ENCODE measurements at places on chromosomes 7 and 10.

DNA sequence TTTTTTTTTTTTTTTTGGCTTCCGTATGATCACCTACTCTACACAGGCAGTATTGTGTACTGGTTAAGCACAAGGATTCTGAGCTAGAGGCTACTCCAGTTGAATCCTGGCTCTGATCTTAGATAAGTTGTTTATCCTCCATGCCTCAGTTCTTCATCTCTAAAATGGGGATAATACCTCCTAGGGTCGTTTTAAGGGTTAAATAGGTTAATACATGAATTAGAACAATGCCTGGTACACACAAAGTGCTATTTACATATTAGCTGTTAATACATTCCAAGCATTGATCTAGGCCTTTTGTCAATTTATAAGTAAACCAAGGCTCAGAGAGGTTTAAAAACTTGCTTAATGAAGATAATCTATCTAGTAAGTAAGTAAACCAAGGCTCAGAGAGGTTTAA is 59.0 kb downstream of the ST7 start:
- DNase-seq: no peak

GRCh38 chr10:18005781-18006456 is 54.2 kb downstream of the SLC39A12 start:
- no peak for DNase-seq

DNA sequence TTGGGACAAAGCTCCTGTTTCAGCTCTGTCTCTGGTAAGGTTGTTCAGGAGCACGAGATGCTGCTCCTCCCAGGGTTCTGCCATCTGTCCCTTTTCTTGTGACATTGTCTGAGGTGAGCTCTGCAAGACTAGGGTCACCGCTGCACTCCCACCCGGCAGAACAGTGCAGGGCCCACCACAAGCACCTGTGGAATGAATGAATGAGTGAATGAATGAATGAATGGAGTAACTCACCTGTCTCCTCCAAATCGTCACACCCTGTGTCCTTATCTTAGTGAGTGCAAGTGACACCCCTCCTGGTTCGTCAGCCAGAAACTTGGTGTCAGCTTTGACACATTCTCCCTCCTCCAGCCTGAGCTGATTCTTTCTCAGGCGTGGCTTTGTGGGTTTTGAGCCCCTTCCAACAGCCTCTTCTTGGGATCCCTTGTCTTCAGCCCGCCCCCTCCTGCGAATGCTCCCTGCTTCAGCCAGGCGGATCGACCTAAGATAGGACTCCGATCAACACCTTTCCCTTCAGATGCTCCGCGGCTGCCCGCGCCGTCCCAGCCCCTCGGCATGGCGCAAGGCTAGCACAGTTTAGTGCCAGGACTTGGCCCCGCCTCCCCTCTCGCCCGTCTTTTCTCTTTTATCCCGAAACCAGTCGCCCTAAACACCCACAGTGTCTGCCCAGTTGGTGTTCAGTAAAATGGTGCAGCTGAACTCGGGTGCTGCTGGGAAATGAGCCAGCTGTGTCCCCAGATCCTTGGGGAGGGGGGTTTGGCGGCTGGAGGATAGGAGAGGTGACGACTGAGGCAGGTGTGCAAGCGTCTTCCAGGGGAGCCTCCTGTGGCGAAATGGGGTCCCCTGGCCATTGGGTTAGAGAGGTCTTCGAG is 89.3 kb downstream of the BEND7 start:
- DNase-seq: no peak

DNA sequence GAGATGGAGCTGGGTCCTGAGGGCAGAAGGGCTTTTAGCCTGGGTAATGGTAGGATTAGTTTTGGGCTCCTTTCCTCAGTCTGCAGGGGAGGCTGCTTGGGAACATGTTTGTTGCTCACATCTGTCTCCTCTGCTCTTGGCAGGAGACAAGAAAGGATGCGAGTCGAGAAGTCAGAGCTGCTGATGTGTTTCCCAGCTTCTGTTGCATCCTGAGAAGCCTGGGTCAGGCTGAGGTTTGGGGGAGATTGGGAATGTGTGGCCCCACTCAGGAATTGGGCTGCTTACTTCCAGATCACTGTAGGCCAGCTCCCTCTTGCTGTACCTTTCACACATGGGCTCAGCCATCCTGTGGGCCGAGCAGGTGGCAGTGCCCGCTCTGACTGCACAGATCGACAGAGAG is 79.2 kb downstream of the CCNY start:
- DNase-seq: no peak

DNA sequence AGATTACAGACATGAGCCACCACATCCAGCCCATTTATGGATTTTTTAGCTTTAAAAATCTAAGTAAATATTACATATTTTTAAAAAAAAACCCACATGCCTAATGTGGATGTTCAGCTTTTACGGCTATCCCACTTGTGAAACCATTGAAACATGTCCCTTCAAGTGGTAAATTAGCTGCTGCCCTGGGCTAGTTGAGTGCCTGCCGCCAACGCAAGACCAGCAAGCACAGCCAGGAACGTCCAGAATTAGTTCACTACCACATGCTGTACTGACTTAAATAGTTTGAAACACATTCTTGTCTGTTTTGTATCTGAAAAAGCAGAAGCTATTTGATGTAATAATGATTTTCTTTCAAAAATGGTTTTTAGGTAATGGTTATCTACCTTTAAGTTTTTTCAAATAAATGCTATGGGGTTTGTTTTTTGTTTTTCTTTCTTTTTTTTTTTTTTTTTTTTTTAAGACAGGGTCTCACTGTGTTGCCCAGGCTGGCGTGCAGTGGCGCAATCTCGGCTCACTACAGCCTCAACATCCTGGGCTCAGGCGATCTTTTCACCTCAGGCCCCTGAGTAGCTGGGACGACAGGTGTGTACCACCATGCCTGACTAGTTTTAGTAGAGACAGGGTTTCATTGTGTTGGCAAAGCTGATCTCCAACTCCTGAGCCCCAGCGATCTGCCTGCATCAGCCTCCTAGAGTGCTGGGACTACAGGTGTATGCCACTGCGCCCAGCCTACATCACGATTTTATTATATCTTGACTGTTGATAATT is 57.0 kb downstream of the KLRG2 start:
- no peak for DNase-seq

GRCh38 chr7:16067711-16068110 is 353.6 kb downstream of the CRPPA start:
- DNase-seq: no peak

- no peak for DNase-seq
These were observed 835.0 kb downstream of the GATA3 start for GRCh38 chr10:8889538-8889937.

- DNase-seq: peak; percentile 22
These were observed 19.9 kb downstream of the CCDC3 start for GRCh38 chr10:12981570-12981969.

GRCh38 chr7:110983822-110984456 is 107.0 kb upstream of the LRRN3 start:
- no peak for DNase-seq

DNA sequence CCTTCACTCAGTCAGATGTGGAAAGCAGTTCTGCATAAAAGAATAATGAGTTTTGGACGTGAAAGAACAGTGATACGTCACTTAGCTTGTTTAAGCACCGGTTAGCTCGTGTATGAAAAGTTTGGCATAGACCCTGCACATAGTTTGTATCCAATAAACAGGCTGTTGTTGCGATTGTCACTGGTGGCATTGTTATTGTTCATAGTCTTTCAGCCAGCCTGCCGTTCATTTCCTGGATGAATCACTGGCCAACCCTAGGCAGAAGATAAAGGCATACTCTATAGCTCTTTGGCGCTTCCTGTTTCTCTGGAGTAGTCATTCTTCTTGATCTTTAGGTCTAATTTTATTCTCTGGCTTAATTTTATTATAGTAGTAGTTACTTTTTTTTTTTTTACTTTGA is 57.8 kb upstream of the ANKRD30A start:
- DNase-seq: no peak

- no peak for DNase-seq
These were observed 3.0 kb downstream of the IRF5 start for GRCh38 chr7:128940494-128941322.

DNA sequence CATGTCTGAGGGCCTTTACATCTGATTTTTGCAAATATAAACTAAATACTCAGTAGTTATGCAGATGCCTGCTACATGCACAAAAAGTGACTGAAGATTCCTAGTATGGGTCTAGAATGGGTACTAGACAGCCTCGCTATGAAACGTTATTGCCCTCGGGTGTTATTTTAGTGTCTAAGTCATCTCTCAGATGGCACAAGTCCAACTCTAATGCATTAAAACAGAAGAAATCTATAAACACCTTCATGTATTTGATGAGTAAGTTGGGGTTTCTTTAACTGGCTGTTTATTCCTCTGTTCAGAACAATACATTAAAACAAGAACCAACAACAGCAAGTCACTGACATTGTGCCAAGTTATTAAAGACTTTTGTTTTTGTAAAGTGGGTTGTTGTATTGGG is 41.6 kb downstream of the TEX36 start:
- DNase-seq: no peak

GRCh38 chr10:71971311-71971731 is 7.1 kb downstream of the CHST3 start:
- no peak for DNase-seq

GRCh38 chr7:155814316-155815276 is 2.3 kb upstream of the SHH start:
- no peak for DNase-seq

DNA sequence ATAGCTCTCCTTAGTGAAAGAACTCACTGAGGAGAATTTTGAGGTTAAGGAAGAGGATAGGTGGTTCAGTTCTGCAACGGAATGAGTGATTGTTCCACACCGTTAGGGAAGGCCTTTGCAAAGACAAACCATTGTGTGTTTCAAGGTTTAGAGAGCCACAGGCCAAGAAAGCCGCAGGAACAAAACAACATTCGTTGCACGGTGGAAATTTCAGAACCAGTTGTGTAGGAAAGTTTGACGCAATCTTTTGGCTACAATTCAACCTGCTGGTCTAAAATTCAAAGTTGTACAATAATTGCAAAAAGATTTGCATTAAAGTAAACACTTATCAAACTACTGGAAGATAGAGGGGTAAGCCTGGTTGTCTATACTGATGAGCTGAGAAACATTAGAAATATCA is 91.4 kb downstream of the FAM107B start:
- no peak for DNase-seq

DNA sequence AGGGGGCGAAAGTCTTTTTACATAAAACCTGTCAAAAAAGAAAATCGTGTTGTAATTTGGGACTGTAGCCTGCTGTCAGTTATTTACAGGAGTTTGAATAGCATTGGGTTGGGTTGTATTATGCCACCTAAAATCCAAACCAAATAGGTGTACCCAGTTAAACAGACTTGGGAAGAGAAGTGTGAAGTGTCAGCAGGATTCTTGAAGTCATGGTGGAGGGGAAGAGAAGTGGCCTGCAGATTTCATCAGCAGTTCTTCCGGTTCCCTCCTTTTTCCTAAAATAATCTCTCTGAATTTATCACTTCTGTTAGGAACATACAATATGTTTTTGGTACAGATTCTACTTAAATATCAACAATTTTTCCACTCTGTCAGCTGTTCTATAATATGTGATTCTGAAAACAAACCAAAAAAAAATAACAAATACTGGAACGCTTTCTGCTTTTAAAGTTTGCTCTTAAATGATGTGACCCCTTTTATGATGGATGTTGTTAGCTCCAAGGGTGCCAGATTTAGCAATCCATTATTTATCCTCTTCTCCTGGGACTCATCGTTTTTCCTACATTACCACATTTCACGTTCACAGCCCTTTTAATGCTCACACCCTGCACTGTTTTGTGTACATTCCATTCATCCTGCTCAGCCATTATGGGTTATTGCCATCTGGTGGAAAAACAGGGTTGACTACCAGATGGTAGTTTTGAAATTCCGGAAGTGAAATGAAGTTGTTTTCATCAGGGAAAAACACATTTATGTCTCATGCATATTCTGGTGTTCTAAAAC is 18.7 kb upstream of the ARHGAP12 start:
- peak; percentile 63 for DNase-seq

DNA sequence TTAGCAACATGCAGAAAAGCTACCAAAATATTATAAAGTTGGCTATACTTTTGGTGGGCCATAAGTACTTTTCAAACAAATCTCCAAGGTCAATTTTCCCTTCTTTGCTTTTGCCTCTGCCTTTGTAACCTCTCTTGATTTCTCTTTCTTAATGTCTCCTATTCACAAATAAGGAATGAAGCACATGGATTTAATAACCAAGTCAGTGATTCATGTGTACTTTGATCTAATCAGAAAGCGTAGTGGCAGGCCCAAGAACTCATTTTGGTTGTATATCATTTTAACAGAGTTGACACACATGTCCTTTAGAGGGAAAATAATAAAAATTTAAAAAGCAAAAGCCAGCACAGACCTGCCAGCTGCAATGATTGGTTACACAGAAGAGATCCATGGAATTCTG is 93.7 kb downstream of the FZD1 start:
- no peak for DNase-seq

GRCh38 chr7:23802720-23803397 is 92.8 kb downstream of the STK31 start:
- no peak for DNase-seq

GRCh38 chr10:115558252-115558651 is 465.1 kb downstream of the ATRNL1 start:
- DNase-seq: no peak

GRCh38 chr7:44211126-44211675 is 10.4 kb downstream of the YKT6 start:
- no peak for DNase-seq

DNA sequence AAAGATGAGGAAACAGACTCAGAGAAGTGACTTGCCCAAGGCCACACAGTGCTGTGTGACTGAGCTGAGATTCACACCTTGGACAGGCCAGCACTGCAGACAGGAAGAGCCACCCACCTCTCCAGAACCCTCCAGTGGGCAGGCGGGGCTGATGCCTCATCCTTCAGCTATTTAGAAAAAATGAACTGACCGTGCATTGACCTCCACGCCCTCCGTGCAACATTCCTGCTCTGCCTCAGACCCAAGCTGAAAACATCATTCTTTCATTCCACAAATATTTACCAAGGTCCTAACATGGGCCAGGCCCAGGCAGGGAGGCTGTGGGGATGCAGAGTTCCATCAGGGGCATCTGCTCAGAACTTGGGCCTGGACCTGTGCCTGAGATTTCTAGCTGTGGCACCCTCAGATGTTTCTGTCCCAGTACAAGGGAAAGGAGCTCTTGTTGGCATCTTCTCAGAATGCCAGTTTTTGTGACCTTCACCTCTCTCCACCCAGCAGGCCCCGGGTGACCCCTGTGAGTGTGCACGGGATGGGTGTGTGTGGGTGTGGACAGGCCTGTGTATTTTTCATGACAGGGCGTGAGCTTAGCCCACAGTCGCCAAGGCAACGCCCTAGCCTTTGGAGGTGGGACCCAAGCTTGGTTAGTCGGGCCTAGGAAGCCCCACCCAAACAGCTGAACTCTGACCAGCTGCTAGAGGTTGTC is 6.5 kb downstream of the VSIR start:
- DNase-seq: peak; percentile 85

- DNase-seq: no peak
These were observed 145.1 kb downstream of the GNAI1 start for GRCh38 chr7:80279760-80280159.
